IMR-90 (cell line): ENCODE measurements at places on chromosomes 3 and 15.

DNA sequence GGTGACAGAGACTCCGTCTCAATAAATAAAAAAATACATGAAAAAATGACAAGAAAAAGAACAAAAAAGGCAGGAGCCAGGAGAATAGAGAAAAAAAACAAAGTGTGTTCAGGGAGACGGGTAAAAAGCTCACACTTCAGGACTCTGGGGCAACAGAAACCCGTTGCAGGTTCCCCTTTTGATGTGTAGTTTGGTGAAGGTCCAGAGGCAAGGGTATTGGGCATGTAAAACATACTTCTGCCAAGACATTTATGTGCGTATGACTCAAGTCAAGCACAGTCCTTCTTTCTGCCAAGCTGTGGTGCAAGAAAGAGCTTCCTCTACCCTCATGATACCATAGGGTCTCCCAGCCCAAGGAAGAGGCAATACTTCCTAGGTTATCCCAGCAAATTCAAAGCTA, 33.4 kb upstream of the STRIT1 start:
- no peak overlapping the region for H3K27ac ChIP-seq
- no peaks in the 10 kb centered on the region for H3K4me1 ChIP-seq
- no peak overlapping the region for H3K4me3 ChIP-seq
- H3K36me3 ChIP-seq = no peaks in the 10 kb centered on the region
- H3K27me3 ChIP-seq = no peaks in the 10 kb centered on the region; the same call in 1 of the 2 replicates
- DNase-seq = no peak

- H3K27me3 ChIP-seq = no peaks in the 10 kb centered on the region
- no peak for DNase-seq
- H3K4me1 ChIP-seq = peaks cover under 1% of the 10 kb centered on the region
- no peak overlapping the region for H3K27ac ChIP-seq
These were observed 5.5 kb upstream of the TEX55 start for GRCh38 chr3:119140466-119140865.

- no peak for DNase-seq
- no peaks in the 10 kb centered on the region for H3K36me3 ChIP-seq
- peaks cover 14% of the 10 kb centered on the region; the same call in 1 of the 2 replicates for H3K4me1 ChIP-seq
- no peaks in the 10 kb centered on the region; the same call in 1 of the 2 replicates for H3K27me3 ChIP-seq
- H3K4me3 ChIP-seq = no peak overlapping the region
These were observed 709.6 kb upstream of the CFAP20DC start for GRCh38 chr3:59759298-59760031.

DNA sequence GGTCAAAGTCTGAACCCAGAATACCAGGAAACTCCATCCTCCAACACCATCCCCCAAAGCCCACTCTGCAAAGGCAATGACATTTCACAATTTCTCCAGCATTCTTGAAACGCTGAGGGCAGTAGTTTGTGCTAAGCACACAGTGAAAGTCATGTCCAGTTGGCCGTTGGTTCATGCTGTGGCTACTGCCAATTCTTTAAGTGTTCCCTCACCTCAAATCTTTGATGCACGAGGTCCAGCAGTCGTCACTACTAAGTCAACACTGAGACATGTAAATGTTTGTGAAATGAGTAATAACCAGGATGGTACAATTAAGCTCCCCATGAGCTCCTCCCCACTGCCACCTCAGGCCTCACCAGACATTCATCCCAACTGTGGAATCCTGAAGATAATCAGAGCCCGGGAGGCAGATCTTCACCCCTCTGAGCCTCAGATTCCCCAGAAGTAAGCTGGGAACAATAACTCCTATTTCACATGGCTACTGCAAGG, 7.0 kb downstream of the SUCLG2 start:
- no peaks in the 10 kb centered on the region for H3K27me3 ChIP-seq
- H3K36me3 ChIP-seq = no peaks in the 10 kb centered on the region
- H3K27ac ChIP-seq = peak overlapping the region; percentile 9; the same call in 1 of the 2 replicates
- peak; percentile 99 for DNase-seq

DNA sequence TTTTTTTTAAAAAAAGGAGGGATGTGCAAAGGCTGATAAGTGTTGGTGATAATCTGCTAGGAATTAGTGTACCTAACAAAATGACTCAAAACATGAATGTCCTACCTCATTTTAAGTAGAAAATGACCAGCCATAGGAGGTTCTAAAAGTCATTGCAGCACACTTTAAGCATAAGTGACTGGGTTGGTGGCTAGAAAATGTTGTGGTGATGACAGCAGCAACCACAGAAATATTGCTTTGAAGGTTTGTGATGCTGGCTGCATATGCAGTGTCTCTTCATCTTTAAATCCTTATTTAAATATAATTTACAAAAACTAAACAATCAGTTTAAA, 55.2 kb downstream of the CMSS1 start:
- H3K27me3 ChIP-seq = no peaks in the 10 kb centered on the region
- DNase-seq = no peak
- H3K4me1 ChIP-seq = peaks cover 15% of the 10 kb centered on the region
- H3K4me3 ChIP-seq = peak overlapping the region; percentile 16; the same call in 1 of the 2 replicates
- peak overlapping the region; percentile 30; the same call in 1 of the 2 replicates for H3K27ac ChIP-seq

DNA sequence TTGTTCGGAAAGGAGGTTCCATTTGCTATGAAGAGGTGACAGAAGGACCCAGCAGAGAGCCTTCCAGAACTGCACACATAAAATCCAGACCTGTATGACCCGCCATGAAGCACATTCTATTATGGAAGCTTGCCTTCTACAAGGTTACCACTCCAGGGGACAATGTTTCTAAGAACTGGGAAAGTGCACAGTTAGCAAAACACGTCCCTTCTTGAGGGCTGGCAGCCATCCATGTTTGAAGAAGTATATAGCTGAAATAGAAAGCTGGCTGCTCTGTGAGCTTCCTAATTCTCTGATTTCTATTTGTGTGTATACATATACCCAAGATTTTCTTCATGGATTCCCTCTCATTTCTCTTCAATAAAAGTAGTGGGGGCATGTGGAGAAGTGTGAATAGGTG, 74.6 kb downstream of the CNTN3 start:
- H3K36me3 ChIP-seq = no peaks in the 10 kb centered on the region
- no peak overlapping the region for H3K4me3 ChIP-seq
- H3K4me1 ChIP-seq = peaks cover 2% of the 10 kb centered on the region; the same call in 1 of the 2 replicates
- H3K27me3 ChIP-seq = no peaks in the 10 kb centered on the region
- H3K27ac ChIP-seq = no peak overlapping the region

- no peaks in the 10 kb centered on the region for H3K36me3 ChIP-seq
- DNase-seq = no peak
- H3K4me3 ChIP-seq = no peak overlapping the region
- H3K27me3 ChIP-seq = no peaks in the 10 kb centered on the region
These were observed 151.9 kb upstream of the CMC1 start for GRCh38 chr3:28089527-28089897.

DNA sequence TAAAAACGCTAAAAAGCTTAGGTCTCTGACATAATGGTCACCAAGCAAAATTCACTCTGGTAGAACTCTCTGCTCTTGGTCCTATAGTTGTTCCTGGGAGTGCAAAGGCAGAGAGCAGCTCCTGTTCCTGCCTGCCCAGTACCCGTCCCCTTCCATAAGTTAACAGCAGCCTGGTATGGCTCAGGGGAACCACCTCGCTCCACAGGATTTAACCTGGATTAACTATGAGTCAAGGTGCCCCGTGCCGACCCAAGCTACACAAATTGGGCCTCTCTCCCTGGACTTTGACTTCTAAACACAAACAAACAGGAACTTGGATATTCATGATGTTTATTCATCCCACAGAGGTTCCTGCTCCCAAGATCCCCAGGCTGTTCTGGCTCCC, 32.1 kb downstream of the SCAP start:
- no peak for DNase-seq
- H3K27me3 ChIP-seq = no peaks in the 10 kb centered on the region
- peaks cover 14% of the 10 kb centered on the region for H3K4me1 ChIP-seq
- H3K27ac ChIP-seq = peak overlapping the region; percentile 55; the same call in 1 of the 2 replicates

DNA sequence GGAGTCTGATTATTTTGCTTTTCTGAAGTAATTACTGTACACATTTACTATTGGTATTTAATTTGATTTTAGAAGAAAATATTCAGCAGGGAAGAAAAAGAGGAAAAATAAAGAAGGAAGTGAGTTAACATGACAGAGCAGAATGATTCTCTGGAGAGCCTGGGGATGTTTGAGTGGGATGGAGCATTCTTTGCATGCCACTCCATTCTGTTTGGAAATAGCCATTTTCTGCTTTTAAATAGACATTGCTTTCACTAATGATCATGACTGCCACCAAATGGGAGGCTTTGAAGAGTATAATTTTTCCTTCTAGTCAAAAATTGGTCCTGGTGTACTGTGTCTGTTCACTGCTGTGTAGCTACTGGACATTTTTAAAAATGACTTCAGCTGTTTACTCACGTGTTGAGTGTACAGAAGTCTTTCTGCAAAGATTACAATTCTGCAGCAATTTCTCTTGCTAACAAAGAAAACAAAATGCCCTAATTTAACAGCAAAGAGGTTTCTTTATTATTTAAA, 196.1 kb downstream of the RYR3 start:
- no peak overlapping the region for H3K27ac ChIP-seq
- no peak overlapping the region for H3K4me3 ChIP-seq
- peak; percentile 28 for DNase-seq
- no peaks in the 10 kb centered on the region for H3K4me1 ChIP-seq
- H3K36me3 ChIP-seq = no peaks in the 10 kb centered on the region
- no peaks in the 10 kb centered on the region for H3K27me3 ChIP-seq

DNA sequence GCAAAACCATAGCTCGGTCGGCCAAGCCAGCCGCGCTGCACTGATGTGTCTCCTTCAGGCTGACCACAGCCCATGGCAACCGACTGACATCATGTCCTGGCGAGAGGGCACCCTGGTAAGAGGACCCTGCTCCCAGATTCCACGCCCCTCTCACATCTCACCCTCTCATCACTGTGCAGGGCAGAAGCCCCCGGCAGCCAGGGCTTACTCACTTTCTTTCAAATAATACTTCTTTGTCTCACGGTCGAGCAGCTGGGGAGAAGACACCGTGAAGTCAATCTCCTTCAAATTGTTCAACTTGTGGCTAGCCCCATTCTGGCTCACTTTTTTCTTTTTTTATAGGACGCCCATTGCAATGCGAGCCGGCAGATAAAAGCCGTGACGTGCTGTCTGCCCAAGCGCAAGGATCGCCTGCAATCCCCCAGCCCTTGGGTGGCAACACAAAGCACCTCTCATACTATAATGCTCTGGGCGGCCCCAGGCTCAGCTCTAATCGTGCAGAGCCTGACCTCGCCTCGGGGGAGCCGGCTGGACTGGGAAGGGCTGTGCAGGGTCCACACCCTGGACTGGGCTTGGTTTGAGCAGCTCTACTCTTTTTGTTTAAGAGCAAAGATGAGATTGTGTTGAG, 33.6 kb downstream of the VGLL4 start:
- peaks cover 47% of the 10 kb centered on the region for H3K4me1 ChIP-seq
- H3K27me3 ChIP-seq = no peaks in the 10 kb centered on the region
- DNase-seq = peak; percentile 65
- H3K4me3 ChIP-seq = no peak overlapping the region
- H3K27ac ChIP-seq = peak overlapping the region; percentile 62

GRCh38 chr3:146134348-146135117, 26.5 kb downstream of the PLOD2 start:
- H3K4me3 ChIP-seq = no peak overlapping the region
- DNase-seq = peak; percentile 20
- H3K27me3 ChIP-seq = no peaks in the 10 kb centered on the region
- peaks cover 9% of the 10 kb centered on the region; the same call in 1 of the 2 replicates for H3K4me1 ChIP-seq
- H3K27ac ChIP-seq = no peak overlapping the region

GRCh38 chr15:93127286-93127685, 38.3 kb upstream of the RGMA start:
- H3K27me3 ChIP-seq = no peaks in the 10 kb centered on the region
- no peak overlapping the region for H3K4me3 ChIP-seq
- H3K27ac ChIP-seq = no peak overlapping the region
- no peaks in the 10 kb centered on the region for H3K36me3 ChIP-seq

DNA sequence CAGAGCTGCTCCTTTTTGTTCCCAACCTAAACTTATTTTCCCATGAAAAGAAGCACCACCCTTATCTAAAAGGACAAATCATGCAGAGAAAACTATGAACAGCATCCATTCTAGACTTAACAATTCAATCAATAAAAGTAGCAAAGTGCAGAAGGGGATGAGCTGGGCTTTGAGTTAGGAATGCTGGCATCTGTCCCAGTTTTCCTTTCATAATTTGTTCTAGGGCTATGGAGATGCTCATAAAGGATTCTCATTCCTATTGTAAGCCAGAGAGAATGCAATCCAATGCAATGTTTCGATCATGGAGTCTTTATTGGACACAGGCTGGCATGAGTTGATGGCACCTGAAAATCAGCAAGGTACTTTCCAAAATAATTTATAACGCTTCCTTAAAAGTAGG, 330.6 kb downstream of the VPS13C start:
- peaks cover 2% of the 10 kb centered on the region; the same call in 1 of the 2 replicates for H3K27me3 ChIP-seq
- no peak for DNase-seq

DNA sequence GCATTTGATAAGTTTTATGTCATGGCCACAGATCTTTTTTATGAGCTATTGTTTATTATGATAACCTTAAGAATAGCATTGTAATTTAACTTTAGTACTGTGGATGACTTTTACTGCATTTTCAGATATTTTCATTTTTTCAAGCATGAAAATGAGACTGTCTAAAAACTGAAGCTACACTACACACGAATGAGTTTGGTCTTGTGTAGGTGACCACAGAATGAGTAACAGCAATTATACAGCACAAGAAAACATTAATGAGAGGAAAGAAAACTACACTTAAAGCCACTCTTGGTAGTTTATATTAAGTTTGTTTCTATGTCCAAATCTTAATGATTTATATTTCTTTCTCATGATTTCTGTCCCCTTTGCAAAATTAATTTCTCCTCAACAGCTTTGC, 809.2 kb downstream of the NAALADL2 start:
- peak; percentile 16 for DNase-seq
- no peak overlapping the region for H3K27ac ChIP-seq
- H3K36me3 ChIP-seq = no peaks in the 10 kb centered on the region
- no peak overlapping the region for H3K4me3 ChIP-seq
- H3K27me3 ChIP-seq = no peaks in the 10 kb centered on the region

DNA sequence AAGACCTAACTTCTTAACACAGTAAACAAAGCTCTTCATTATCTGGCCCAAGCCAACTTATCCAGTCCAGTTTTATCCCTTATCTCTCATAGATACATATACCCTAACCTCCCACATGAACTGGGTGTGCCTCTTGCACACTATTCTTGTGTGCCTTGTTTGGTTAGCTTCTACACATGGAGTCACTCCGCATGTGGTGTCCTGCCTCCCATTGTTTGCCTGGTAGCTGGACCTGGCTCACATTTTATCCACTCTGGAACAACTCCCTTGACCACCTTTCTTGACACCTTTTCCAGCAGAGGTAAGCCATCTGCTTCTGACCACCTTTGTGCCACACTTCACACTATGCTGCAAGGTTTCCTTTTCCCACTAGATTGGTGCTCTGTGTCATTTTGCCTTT, 15.2 kb downstream of the TIPARP start:
- H3K4me3 ChIP-seq = no peak overlapping the region
- H3K4me1 ChIP-seq = peaks cover 38% of the 10 kb centered on the region
- DNase-seq = no peak

DNA sequence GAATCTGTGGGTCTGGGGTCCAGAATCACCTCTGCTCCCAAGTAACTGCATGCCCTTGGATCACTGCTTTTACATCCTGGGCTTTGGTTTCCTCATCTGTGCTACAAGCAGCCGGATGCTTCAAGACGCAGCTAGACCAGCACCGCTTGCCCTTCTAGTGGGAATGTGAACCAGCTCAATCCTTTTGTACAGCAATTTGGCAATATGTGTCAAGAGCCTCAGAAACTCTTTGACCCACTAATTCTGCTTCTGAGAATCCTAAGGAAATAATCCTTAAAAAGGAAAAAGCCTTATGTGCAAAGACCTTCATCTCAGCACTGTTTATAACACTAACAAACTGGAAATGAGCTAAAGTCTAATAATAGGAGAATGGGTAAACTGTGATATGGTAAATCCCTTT, 48.7 kb downstream of the ADCY5 start:
- no peaks in the 10 kb centered on the region for H3K36me3 ChIP-seq
- peaks cover 50% of the 10 kb centered on the region for H3K27me3 ChIP-seq
- DNase-seq = no peak
- no peak overlapping the region for H3K27ac ChIP-seq

- H3K4me1 ChIP-seq = peaks cover 2% of the 10 kb centered on the region; the same call in 1 of the 2 replicates
- no peak overlapping the region for H3K4me3 ChIP-seq
- DNase-seq = no peak
- peaks cover 32% of the 10 kb centered on the region for H3K36me3 ChIP-seq
These were observed 17.4 kb upstream of the RTP2 start for GRCh38 chr3:187719628-187720336.
